G401 (cell line): ENCODE measurements at places on chromosomes 6 and 20.

DNA sequence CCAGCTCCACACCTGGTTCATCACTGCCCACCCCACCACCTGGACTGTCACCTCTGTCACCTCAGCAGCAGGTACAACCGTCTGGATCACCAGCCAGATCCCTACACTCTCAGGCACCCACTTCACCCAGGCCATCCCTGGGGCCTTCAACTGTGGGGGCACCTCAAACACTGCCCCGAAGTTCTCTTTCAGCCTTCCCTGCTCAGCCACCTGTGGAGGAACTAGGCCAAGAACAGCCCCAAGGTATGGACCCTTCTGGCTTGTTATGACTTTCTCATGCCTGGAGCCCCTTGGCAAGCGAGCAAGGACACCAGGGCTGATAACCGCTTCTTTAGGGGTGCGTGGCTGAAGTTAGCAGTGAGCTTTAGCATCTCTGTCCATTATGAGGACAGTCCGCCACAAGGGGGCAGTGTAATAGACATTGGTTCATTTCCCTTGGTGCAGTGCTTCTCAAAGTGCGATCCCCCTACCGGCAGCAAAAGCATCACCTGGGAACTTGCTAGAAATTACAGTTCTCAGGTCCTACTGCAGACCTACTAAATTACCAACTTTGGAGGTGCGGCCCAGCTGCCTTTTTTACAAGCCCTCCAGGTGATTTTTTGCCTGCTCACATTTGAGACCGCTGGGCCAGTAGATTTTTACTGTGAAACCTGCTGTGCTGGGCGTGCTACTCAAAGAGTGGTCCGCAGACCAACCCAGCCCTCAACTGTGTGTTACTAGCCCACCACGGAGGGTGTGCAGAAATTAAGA is 32.5 kb downstream of the PNPLA1 start:
- DNase-seq: peak; percentile 83

DNA sequence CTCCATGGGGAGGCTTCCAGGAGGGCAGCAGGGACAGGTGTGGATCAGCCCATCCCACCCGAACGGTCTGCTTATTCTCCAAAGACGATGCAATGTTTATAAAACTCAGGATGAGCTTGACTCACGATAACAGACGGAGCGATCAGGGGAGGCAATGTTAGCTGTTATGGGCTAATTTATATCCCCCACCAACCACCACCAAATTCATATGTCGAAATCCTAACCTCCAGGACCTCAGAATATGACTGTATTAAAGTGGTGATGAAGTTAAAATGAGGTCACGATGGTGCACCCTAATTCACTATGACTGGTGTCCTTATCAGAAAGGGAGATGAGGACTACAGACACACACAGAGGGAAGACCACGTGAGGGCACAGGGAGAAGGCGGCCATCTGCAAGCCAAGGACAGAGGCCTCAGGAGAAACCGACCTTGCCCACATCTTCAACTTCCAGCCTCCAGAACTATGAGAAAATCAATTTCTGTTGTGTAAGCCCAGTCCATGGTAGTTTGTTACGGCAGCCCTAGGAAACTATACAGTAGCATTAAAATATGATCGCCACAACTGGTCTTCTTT is 7.0 kb downstream of the ADTRP start:
- DNase-seq: no peak

DNA sequence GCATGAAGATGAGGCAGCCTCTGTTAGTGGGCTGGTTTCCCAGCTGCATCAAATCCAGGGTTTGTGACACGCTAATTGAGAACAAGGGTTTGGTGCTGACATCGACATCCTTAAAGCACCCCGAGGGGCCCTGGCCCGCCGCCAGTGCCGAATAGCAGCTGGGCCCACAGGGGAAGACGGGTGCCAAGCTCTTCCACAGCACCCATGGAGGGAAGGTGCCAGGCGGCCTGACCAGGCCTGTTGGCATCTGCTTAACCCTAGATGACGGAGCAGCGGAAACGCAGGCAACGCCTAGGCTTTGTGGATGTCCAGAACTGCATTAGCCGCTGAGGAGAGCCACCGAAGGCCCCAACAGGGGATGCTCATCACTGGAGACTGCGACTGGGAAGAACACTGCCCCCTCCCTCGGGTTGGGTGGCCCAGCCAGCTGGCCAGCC is 16.0 kb downstream of the UQCC2 start:
- DNase-seq: no peak

- peak; percentile 37 for DNase-seq
Observed at GRCh38 chr20:219290-220115, 7.6 kb upstream of the DEFB129 start.

DNA sequence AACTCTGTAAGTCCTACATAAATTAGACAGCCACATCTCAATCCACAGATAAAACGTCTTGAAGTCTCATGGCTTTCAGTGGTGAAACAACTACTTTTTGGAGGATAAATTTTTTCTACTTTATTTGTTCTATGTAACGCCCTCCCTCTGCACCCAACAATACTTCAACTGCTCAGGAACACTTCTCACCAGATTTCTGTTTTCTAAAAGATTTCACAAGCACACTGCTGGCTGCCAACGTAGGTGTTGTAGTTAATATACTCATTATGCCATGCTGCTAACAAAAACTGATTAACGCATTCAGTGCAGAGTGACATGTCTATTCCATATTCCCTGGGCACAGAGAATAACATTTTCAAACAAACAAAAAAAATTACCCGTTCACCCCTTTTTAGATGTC is 10.2 kb downstream of the USP49 start:
- no peak for DNase-seq

DNA sequence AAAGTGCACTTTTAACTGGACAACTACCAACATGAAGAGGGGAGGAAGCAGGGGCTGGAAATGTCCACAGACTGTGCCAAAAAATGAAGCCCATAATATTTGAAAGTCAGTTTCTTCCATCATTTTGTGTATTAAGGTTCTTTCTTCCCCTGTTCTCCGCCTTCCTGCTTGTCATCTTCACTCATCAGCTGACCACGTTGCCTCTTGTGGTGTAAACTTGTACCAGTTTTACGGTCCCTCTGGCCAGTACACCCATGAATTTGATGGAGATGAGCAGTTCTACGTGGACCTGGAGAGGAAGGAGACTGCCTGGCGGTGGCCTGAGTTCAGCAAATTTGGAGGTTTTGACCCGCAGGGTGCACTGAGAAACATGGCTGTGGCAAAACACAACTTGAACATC is 3.9 kb downstream of the HLA-DQA1 start:
- no peak for DNase-seq
